Karpas-422 (cell line): ENCODE measurements at places on chromosomes 3 and 15. TPM values are rescaled to one million over a fixed set of nuclear protein-coding genes. Genes with fewer than 3 reads are reported as not detected.

DNA sequence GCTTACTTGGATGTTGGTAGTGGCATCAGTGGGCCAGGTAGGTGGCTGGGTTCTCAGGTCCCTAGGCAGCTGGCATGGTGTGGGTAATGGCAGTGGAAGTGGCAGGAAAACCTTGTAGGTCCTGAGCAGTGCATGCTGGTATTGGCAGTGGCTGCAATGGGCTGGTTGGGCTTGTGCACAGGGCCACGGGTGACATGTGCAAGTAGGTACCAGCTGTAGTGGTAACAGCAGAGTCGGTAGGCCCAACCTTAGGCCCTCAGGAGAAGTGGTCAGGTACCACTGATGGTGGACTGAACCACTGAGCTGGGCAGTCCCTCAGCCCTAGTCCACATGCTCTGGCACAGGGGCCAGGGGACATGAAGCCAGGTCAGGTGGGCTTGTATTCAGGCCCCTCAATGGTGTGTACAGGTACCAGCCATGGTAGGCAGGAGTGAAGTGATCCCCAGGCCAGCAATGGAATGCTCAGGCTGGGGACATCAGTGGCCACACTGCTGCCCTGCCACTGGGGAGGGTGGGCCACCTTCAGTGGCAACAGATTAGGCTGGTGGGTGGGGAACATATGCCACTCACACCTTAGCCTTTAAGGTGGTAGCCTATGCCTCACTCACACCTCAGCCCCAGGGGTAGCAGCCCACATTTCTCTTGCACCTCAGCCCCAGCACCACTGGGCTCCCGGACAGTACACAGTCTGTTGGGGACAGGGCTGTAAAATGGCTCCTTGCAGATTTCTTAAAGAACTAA is 118.1 kb downstream of the LRRK1 start:
- DNase-seq = no peak

GRCh38 chr3:184022323-184022722 is 4.6 kb upstream of the ABCC5 start:
- DNase-seq = no peak

DNA sequence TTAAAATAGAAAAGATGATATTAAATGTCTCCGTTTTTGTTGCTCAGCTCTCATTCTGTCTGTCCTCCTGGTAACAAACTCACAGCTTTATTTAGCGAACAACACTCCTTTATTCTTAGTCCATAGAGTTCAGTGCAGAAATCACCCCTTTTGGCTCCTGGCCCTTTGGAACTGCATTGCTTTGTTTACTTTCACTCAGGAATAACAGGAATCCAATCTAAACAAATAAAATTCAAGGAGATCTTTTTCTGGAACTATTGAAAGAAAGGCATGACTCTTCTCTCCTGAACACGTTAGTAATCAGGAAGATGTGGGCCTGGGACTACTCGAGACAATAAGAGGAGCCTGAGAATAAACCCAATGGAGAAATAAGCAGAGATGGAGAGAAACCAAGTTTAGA is 409.2 kb downstream of the DIPK2A start:
- no peak for DNase-seq

- no peak for DNase-seq
Measured at GRCh38 chr3:60935709-60936108, 315.5 kb downstream of the FHIT start.

DGKG gene
- total RNA-seq = 0.04 and 0.14 TPM in 2 replicates

DNA sequence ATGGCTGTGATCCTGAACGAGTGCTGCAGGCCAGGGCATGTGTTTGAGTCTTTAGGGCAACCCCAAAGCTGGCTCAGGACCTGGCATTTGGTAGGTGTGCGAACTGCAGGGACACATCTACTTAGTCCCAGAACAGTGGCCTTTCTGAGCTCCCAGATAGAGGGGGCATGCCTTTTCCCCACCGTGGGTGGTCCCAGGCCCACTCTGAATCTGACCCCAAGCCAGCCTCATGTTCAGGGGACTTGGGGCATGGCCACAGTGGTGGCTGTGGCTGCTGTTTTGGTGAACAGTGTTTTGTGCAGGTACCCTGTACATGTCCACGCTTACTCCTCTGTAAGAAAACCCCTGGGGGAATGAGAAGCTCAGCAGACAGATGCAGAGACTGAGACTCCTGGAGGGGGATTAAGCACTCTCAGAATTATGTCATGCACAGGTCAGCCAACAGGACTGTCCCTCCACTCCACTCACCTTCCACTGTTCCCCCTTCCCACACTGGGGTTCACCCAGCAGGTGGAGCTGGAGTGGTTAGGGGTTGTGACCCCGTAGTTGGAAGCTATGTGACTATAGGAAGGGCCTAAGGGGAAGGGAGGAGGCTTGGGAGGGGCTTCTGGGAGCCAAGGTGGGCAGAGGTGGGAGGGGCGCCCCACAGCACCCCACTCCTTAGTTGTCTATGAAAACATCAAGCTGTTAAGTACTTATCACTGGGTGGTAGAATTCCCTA is 16.4 kb downstream of the ESYT3 start:
- DNase-seq = no peak

- DNase-seq = no peak
Measured at GRCh38 chr3:160949460-160949859, 155.7 kb downstream of the B3GALNT1 start.

DNA sequence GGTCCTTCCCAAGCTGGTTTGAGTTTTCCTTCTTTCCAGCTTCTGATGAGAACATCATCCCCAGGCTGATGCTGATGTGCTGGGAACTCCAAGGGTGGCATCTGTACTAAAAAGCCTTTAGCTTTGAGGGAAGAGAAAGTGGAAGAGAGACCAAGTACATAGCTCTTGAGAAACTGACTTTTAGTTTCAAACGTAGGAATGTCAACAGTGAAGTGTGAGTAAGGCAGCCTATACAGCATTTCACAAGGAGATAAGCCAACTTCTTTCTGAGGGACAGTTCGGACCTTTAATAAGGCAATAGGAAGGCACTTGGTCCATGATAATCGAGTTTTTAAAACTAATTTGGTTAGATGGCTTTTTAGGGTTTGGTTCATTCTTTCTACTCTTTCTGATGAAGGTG is 53.7 kb downstream of the DLG1 start:
- DNase-seq = no peak
